ENCODE measurements at places on chromosomes 5 and 9. TPM values are rescaled to one million over a fixed set of nuclear protein-coding genes. Genes with fewer than 3 reads are reported as not detected.

DNA sequence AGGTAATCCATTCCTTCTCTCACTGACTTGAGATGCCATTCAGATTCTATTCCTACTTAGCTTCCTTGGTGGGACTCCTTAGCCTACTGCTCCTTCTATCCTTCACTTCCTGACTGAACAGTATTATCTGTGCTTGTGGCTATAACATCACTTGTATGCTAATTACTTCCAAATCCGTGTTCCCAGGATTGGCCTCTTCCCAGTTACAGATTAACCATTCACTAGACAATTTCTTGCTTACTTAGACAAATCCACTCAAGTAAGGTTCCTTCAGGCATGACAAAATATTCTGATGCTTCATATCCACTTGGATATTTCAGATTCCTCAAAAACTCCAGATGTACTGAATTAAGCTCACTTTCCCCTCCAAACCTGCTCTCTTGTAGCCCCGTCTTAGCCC lies 18.3 kb downstream of the LIFR start:
- H3K27ac ChIP-seq: no peak overlapping the region
- no peak for DNase-seq
- no peaks in the 10 kb centered on the region for H3K36me3 ChIP-seq
- H3K27me3 ChIP-seq: no peaks in the 10 kb centered on the region
- no peak overlapping the region for H3K4me3 ChIP-seq

GRCh38 chr9:38084556-38084880 lies 15.5 kb upstream of the SHB start:
- H3K27ac ChIP-seq: peak overlapping the region; percentile 34
- H3K36me3 ChIP-seq: no peaks in the 10 kb centered on the region
- peaks cover 3% of the 10 kb centered on the region for H3K4me1 ChIP-seq
- no peaks in the 10 kb centered on the region for H3K27me3 ChIP-seq
- DNase-seq: peak; percentile 59
- no peak overlapping the region for H3K4me3 ChIP-seq

DNA sequence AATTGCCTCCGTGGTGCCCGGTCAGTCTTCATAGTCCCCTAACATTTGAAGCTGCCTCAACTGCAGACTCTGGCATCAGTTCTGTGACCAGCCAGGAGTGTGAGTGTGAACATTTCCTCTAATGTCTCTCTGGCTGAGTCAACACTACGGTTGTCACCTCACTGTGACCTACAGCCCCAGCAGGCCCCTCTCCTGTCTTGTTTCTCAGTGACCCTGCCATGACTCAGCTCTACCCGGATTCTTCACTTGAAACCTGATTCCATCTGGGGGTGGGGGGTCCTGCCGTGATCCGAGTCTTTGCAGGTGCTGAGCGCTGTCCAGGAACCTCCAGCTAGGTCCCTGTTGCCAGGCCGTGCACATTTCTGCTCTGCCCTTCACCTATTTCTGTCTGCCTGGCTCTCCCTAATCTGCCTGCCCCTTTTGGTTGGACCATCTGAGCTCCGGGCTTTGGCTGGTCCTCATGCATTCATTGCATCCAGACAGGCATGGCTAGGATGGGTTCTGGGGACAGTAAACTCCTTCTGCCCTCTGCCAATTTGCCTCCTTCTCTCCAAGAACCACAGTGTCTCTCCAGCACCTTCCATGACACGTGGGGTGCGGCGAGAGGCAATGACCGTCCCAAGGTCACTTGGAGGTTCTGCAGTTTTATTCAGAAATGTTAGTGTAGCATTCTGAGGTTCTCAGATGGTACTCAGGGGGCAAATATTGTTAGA lies 24.2 kb downstream of the STC2 start:
- H3K27ac ChIP-seq: no peak overlapping the region
- no peaks in the 10 kb centered on the region for H3K27me3 ChIP-seq
- H3K4me3 ChIP-seq: no peak overlapping the region
- DNase-seq: no peak
- H3K4me1 ChIP-seq: no peaks in the 10 kb centered on the region
- H3K36me3 ChIP-seq: no peaks in the 10 kb centered on the region

GRCh38 chr5:95284572-95285408 lies at the start of gene MCTP1:
MCTP1 (minus strand) TSS chr5:95285094.
- no peaks in the 10 kb centered on the region for H3K36me3 ChIP-seq
- H3K27ac ChIP-seq: no peak within 1 kb of the TSS
- no peaks in the 10 kb centered on the region for H3K4me1 ChIP-seq
- H3K27me3 ChIP-seq: peaks cover 28% of the 10 kb centered on the region

The CCDC180 gene
- 0.96 TPM for total RNA-seq

GRCh38 chr5:159817262-159818029 lies 98.8 kb upstream of the ADRA1B start:
- no peaks in the 10 kb centered on the region for H3K27me3 ChIP-seq
- H3K27ac ChIP-seq: no peak overlapping the region
- peak; percentile 9 for DNase-seq
- no peak overlapping the region for H3K4me3 ChIP-seq

- no peak for DNase-seq
- no peaks in the 10 kb centered on the region for H3K36me3 ChIP-seq
- H3K4me1 ChIP-seq: no peaks in the 10 kb centered on the region
- no peak overlapping the region for H3K4me3 ChIP-seq
Measured at GRCh38 chr5:111746791-111747190, 10.2 kb downstream of the NREP start.

DNA sequence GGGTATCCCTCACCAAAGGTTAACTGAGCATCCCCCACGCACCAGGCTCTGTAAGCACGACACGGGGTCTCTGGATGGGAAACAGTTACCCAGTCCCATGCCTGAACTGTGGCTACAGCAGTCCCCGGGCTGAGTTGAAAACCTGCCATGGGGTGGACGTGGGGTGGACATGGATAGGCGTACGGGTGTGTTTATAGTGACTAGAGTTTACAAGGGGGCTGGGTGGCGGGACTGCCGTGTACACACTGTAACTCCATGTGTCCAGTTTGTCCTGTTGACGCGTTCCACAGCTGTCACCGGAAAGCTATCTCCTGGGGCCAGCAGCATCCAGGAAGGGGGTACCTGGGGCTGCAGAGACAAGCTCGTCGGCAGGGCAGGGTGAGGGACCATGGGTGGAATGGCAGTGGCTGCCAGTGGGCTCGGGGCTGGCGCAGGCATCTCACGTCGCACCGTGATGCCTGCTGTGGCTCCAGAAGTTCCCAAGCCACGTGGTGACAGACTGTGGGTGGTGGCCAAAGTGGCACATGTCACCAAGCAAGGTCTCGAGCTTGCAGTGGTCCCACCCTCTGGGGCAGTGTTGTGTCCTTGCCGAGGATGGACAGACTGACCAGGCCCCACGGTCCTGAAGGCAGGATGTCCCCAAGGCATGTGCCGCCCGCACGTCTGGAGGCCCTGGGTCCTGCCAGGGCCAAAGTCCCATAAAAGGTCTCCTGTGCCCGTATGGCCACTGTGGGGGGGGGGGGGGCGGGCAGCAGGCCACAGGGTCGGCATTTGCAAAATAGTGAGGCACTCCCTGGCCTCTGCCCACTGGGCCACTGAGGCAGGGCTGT lies 29.3 kb upstream of the RNF130 start:
- H3K27me3 ChIP-seq: no peaks in the 10 kb centered on the region
- no peaks in the 10 kb centered on the region for H3K36me3 ChIP-seq
- H3K27ac ChIP-seq: no peak overlapping the region
- H3K4me3 ChIP-seq: no peak overlapping the region

DNA sequence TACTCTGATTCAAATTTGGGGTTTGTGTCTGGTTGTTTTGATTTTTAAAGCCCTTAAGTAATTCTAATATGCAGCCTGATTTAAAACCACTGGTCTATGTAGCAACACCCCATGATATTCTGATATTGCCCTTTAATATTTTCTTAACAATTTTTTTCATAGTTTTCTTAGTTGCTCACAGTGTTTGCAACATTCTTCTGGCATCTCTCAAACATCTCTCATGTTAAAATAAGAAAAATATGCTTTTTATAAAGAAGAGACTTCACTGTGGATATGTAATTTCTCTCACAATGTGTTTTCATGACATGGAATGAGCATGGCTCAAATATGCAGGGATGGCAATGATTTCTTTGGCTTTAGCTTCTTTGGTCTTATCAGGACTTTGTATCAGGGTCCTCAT lies 183.7 kb downstream of the TAF11L14 start:
- DNase-seq: no peak
- H3K27ac ChIP-seq: no peak overlapping the region
- no peaks in the 10 kb centered on the region for H3K27me3 ChIP-seq
- no peaks in the 10 kb centered on the region for H3K36me3 ChIP-seq
- no peak overlapping the region for H3K4me3 ChIP-seq
- no peaks in the 10 kb centered on the region for H3K4me1 ChIP-seq

DNA sequence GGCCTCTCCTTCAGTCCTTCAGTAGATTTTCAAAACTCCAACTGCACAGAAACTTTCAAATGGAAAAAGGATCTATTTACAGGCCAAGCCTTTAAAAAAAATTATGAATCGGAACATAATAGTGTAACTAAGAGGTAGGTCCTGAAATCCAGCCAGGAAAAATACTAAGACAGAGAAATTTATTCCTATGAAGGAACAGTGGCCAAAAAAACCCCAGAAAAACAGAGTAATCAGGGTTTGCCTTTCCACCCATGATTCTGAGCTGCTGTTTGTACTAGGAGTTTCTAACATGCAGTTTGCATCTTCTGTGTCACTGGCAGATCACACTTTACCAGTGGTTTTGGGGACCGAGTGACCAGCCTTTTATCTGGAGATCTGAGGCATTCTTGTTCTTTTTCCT lies 93.1 kb upstream of the TMED7 start:
- no peak overlapping the region for H3K4me3 ChIP-seq
- H3K27ac ChIP-seq: peak overlapping the region; percentile 26
- no peak for DNase-seq

DNA sequence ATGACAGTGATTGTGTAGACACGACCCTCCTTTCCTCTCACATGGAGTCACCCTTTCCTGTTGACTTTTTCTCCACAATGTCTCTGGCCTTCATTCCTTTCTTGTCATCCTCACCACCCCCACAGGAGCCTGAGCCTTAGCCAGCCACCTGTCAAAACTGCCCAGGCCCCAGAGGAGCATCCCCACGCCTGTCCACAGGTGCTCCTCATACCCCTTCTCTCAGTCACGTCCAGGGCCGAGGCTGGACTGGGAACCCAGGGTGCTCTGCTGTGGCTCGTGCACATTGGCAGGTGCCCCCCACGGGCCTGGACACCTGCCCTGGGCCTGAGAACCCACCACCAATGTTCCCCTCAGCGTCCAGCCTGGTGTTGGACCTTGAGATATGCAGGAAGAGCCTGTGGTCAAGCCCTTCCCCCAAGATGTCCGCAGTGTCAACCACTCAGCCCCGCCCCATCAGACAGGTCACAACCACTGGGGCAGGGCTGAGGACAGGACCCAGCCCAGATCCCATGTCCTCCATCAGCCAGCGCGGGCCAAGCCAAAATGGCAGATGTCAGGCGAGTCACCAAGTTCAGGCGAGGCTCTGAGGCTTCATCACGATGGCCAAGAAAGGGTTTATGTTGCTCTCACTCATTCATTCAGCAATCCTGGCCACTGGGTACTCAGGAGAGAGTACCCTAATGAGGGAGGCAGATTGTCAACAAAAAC lies 65.8 kb upstream of the STXBP1 start:
- no peaks in the 10 kb centered on the region for H3K27me3 ChIP-seq
- no peak overlapping the region for H3K4me3 ChIP-seq
- H3K36me3 ChIP-seq: no peaks in the 10 kb centered on the region
- no peaks in the 10 kb centered on the region for H3K4me1 ChIP-seq

DNA sequence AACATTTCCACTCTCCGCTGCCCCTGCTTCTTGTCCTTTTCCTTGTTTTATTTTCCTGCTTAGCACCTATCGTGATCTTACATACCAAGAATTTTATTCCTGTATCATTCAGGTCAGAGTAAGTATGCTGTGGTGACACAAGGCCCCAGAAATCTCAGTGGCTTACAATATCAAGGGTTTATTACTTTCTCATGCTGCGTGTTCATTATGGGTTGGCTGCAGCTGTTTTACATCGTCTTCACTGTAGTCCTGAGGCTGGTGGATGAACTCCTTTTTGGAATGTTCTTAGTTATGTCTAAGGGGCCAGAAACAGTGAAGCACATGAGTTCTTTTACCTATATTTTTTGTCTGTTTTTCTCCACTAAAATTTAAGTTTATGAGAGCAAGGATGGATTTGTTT lies 51.2 kb downstream of the FCHO2 start:
- H3K27me3 ChIP-seq: no peaks in the 10 kb centered on the region
- H3K27ac ChIP-seq: no peak overlapping the region
- H3K4me3 ChIP-seq: no peak overlapping the region
- DNase-seq: no peak
- no peaks in the 10 kb centered on the region for H3K4me1 ChIP-seq
- H3K36me3 ChIP-seq: peaks cover 6% of the 10 kb centered on the region

- no peaks in the 10 kb centered on the region for H3K27me3 ChIP-seq
- no peaks in the 10 kb centered on the region for H3K36me3 ChIP-seq
- peaks cover 16% of the 10 kb centered on the region for H3K4me1 ChIP-seq
- no peak for DNase-seq
- no peak overlapping the region for H3K4me3 ChIP-seq
Measured at GRCh38 chr5:66861402-66861801, 265.2 kb downstream of the MAST4 start.

Measured in right atrium auricular region (tissue), 2 donors.